Stimulated activated CD8-positive, alpha-beta memory T cell treated with anti-CD3 and anti-CD28 coated beads, Interleukin-7, amount 100 ng/mL, for 1 hour (primary cell): ENCODE measurements at places on chromosomes 13 and 19.

- no peak for DNase-seq
These were observed 23.5 kb upstream of the QTRT1 start for GRCh38 chr19:10677751-10678150.

DNA sequence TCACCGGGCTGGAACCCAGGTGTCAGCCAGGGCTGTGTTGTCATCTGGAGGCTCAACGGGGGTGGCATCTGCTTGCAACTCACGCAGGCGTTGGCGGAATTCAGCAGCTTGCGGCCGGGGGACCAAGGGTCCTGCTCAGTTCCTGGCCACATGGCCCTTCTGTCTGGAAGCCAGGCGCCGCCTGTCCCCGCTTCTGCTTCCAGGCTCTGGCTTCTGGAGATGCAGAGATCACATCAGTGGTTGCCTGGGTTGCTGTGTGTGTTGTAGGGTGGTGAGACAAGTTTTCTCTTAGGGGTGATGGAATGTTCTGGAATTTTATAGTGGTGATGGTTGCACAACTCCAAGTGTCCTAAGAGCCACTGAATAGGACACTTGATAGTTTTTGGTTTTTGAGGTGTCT, 5.0 kb downstream of the ADAT3 start:
- DNase-seq: no peak

DNA sequence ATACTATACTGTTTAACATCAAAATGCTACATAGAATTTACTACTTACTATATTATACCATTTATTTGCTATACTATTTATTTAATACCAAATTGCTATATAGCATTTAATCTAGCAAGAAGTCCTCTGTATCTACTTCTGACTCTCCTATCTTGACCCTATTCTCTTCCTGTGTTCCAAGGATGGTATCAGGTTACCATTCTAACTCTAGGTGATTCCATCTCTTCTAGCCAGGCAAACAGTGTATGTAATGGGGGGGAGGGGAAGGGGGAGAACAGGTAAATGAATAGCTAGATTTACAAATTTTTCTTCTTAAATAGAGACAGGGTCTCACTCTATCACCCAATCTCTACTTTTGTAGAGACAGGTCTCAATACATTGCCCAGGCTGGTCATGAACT, 200.3 kb downstream of the DIAPH3 start:
- DNase-seq: no peak

DNA sequence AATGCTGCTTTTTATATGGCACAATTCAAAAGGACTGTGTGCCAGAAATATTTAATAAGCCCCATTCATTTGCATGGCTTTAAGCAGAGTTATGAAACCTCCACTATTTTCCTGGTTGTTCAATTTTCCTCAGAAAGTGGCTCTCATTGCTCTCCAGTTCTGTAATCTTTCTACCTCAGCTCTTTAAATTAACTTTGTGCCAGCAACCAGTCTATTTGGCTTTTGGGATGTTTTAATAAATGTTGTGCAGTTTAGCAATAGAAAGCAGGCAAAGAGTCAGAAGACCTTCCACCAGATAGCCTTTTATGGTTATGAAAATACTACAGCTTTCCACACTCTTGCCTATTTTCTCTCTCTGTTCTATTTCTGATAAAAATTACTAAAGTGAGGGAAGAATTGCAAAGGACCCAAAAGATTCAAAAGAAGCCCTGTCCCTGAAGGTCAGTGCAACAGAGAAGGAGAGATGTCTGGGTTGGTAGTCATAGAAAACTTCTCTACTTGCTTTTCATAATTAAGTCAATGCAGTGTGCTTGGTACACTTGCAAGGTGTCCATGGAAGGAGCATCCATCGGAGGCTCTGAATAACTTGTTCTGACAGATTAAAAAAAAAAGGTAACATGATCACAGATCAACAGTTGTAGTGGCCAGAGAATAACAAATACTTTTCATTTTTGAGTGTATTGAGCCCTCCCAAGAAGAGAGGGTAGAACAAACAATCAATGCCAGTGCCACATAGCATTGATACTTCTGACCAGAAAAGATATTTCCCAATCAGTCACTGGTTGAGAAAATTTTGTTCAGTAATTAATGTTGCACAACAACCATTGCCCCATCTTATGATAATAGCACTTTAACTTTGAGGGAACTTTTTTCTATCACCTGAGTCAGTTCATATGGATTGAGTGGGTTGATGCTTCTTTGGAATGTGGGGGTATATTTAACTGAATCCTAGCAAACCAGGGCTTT, 48.4 kb upstream of the SPRY2 start:
- DNase-seq: no peak

DNA sequence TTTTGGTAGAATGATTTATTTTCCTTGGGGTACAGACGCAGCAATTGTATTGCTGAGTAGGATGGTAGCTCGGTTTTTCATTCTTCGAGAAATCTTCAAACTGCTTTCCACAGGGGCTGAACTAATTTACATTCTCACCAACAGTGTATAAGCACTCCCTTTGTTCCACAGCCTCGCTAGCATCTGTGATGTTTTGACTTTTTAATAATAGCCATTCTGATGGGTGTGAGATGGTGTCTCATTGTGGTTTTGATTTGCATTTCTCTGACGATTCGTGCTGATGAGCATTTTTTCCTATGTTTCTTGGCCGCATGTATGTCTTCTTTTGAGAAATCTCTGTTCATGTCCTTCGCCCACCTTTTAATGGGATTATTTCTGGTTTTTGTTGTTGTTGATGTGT, 54.8 kb upstream of the UQCRFS1 start:
- no peak for DNase-seq

GRCh38 chr19:14096272-14096992, 5.9 kb upstream of the SAMD1 start:
- no peak for DNase-seq

DNA sequence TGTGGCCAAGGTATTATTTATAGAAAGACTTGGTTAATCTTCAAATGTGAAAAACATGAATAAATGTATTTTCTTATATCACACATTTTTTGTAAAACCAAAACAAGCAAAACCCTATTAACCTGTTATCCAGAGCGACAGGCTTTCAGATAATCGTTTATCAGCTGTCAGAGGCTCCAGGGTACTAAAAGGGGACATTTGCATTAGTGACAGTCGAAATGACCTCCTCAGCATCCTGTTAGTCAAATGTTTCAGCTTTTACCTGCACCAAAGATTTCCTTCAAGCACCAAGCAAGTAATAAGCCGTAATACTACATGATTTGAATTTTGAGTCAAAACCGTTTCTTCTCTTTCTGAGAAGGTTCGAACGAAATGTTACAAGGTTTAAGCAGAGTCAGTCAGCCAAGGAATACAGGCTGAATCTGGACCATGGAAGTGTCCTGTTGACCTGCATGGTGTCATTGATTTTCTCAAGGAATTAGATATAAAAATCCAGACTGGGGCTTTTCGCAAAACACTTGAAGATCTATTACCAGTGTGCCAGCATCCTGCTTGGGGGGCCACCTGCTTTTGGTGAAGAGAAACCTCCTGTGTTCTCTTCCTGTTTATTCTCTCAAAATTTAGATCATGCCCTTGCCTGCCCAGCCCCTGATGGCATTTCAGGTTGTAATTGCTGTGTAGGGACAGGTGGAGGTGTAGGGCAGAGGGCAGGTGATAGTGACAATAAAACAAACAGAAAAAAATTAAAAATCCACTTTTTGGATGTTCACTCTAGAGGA, 11.3 kb upstream of the RFC3 start:
- no peak for DNase-seq
